Purkinje cell (primary cell): ENCODE measurements at places on chromosomes 3 and 15. TPM values are rescaled to one million over a fixed set of nuclear protein-coding genes. Genes with fewer than 3 reads are reported as not detected.

SPTSSB gene
- polyA plus RNA-seq = 5.9 and 9.5 TPM in 2 replicates

ZCWPW2 gene
- 3.2 and 4.8 TPM in 2 replicates for polyA plus RNA-seq

TMIE gene
- polyA plus RNA-seq = 0.13 and 0.42 TPM in 2 replicates

LYZL4 gene
- polyA plus RNA-seq = not detected in 2 replicates

TM6SF1 gene
- polyA plus RNA-seq = 383 and 393 TPM in 2 replicates

MESP2 gene
- not detected in 2 replicates for polyA plus RNA-seq

LRRC31 gene
- 0.98 and 1.9 TPM in 2 replicates for polyA plus RNA-seq

TNFSF10 gene
- 0.30 TPM in 1 of 2 replicates, not detected in the other for polyA plus RNA-seq

CRABP1 gene
- 2.5 TPM in 1 of 2 replicates, not detected in the other for polyA plus RNA-seq

OPA1 gene
- polyA plus RNA-seq = 79.9 and 82.0 TPM in 2 replicates
